CMK (cell line): ENCODE measurements at places on chromosomes 7 and 10.
A peak's percentile ranks its signal among the peaks of the same experiment; 100 is the strongest.

- no peak for DNase-seq
Observed at GRCh38 chr10:82888809-82889455, 1013.9 kb downstream of the NRG3 start.

GRCh38 chr10:3867454-3868270 is 82.7 kb upstream of the KLF6 start:
- DNase-seq = no peak

GRCh38 chr7:50317697-50318669 is 13.5 kb downstream of the IKZF1 start:
- no peak for DNase-seq

DNA sequence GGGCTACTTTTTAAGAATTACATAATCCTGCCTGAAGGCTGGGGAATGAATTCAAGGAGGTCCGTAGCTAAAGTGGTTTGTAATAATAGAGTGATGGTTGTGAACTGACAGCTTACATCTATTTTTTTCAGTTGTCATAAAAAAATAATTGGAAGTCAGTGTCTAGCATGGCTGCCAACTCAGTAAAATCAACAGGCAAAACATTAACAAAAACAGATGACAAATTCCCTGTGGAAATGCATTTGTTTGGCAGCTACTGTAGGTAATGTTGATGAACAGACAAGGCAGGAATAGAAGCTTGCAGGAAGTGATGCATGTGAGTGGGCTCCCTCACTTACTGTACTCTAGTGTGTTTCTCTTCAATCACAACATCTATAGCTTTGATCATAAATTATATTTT is 766.0 kb upstream of the POT1 start:
- DNase-seq = no peak

- no peak for DNase-seq
Observed at GRCh38 chr10:95841661-95842498, 65.9 kb upstream of the CC2D2B start.

DNA sequence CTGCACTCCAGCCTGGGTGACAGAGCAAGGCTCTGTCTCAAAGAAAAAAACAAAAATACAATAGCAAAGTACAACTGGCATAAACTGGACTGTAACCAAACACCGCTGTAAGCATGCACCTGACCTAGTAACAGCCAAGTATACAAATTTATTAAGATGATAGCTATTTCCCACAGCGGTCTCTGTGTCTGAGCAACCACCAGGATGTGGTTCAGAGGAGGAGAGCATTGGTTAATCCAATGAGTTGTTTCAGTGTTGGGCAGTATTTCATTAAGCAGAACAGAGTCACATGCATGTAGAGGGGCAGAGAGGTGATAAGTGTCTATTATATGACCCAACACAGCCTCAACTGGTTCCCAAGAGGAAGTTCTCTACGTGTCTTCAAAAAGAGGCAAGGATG is 4.0 kb downstream of the SLC16A12 start:
- DNase-seq = no peak

GRCh38 chr10:87734987-87735827 is 75.5 kb downstream of the PAPSS2 start:
- no peak for DNase-seq

GRCh38 chr7:138657854-138658386 is 43.2 kb downstream of the SVOPL start:
- DNase-seq = no peak

DNA sequence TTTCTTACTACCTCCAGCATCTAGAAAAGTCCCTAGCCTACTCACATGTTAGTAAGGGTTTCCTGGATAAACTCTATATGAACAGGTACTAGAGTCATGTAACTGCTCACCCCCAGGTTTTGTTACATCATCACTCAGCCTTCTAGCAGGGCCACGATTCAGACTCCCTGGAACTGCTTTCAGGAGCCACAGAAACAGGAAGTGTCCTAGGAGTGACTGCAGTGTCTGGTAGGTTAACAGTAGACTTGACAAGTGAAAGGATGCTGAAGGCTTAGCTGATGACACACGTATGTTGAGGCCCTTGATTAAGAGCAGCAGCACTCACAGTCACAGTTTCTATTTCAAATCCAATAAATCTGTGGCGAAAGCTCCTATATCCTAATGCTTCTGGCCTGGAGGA is 101.2 kb downstream of the DNMBP start:
- DNase-seq = no peak

- no peak for DNase-seq
Observed at GRCh38 chr7:142787034-142787768, 16.4 kb downstream of the PRSS2 start.

- no peak for DNase-seq
Observed at GRCh38 chr10:83990126-83990525, 149.2 kb upstream of the GHITM start.

DNA sequence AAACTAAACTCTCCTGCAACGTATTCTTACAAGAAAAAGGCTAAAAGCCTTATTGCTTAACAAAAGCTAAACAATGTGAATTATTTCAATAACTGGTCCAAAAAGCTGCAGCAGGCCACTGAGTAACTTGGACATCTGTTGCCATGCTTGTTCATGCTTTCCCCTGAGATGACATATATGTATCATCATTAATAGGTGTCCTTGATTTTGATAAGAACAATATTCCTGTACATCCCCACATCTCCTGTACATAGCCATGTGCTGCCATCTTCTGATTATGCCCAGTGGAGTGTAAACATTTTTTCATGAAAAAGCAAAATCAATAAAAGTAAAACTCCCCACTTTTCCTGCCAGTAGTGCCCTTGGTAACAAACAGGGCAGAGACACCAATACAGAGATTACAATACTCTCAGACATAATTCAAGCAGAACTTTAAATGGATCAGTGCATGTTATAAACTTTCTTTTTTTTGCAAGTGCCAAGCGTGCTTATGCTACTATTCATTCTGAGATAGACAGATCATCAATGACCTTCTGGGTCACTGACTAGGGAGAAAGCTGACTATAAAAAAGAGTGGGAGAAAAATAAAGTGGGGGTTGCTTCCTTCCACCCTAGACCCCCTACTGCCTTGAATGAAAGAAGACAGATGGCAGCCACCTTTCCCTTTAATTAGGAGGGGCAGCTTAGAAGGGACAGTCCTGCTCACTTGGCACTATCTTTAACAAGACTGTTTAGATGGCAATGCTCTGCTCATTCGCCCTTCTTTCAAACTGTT is 205.5 kb upstream of the KLF14 start:
- no peak for DNase-seq

DNA sequence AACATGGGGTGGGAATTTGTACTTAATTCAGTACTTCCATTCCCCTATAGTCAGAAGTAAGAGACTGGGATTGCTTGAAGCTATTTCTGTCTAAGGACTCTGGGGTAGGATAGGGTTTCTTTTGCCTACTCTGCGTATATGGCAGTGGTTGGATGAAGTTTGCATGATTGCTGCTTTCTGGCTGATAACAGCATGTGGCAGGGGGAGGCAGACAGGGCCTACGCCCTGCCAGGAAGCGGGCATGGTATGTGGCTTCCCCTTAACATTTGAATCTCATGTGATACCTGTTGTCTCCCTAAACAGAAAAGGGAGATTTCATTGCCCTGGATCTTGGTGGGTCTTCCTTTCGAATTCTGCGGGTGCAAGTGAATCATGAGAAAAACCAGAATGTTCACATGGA is 57.1 kb downstream of the TACR2 start:
- DNase-seq = peak; percentile 49

DNA sequence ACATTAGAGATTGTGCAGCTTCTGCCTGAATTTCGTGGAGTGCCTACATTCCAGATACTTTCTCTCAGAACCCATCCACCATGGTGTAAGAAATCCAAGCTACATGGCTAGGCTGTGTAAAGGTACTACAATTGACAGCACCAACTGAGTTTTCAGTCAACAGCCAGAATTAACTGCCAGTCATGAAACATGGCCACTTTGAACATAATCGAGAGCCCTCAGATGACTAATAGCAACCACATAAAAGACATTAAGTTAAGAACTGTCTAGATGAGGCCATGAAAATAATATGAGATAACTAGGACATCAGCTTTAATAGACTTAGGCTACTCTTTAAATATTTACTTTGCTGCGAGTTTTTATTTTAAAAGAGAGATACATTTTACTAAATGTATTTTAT is 1106.8 kb upstream of the LRRTM3 start:
- no peak for DNase-seq
